Germinal center (tissue), 1 donor: ENCODE measurements at places on chromosomes 3 and 15.

DNA sequence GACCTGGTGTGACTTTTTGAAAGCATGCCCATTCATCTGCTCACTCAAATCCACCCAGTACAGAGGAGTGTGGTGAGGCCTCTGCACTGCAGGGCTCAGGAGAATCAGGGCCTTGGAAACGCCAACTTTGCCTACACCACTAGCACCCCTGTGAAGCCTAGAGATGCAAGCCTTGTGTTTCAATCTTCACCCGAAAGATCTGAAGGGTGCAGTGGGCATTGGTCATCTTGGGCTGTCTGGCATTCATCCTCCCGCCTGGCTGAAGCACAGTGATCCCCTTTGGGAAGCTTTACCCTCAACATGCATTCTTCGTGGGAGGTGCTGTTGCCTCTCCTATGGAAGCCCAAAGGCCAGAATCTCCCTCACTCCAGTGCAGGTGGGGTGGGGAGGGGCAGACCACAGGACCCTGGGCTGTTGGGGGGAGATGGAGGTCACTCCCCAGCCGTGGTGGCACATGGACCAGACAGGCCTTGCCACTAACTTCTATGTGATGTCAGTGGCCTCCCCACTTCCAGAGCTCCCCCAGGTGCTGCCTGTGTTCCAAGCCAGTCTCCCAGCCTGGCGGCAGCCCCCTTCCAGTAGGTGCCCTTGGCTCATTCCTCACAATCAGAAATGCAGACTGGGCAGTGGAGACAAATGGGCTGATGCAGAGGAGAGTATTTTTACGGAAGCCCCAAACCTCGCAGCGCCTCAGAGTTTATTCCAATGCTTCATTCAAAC, 92.5 kb downstream of the ADAMTS17 start:
- DNase-seq = no peak

DNA sequence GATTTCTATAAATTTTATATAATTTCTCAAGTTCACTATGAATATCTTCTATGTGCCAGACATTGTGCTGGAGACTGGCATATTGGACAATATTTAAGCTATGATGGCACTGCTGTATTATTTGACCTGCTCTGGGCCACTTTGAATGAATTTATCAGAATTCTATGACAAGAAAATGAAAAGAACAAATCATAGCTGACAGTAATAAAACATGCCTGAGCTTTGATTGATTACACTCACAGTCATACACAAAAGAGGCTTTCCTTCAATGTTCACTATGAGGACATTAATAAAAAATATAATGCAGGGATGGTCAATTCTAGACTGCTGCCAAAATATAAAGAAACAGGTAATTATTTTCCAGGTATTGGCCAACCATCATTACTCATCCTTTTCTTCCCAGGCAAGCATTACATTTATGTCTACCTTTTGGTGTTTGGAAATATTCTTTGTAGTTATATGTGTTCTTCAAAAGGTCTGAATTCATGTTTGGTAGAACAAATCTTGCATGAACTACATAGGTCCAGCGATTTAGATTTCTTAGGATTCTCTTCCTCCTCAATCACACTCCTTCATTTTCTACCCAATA, 81.0 kb upstream of the ALCAM start:
- no peak for DNase-seq

- DNase-seq = no peak
These were observed 4.8 kb upstream of the CDAN1 start for GRCh38 chr15:42741710-42742109.

- DNase-seq = no peak
These were observed 61.4 kb upstream of the KLF13 start for GRCh38 chr15:31265090-31265870.

GRCh38 chr3:13884851-13885703, 5.2 kb upstream of the WNT7A start:
- peak; percentile 74 for DNase-seq
